ENCODE measurements at places on chromosomes 5 and 9.

- no peak for DNase-seq
Measured at GRCh38 chr5:78544561-78545201, 103.9 kb downstream of the LHFPL2 start.

DNA sequence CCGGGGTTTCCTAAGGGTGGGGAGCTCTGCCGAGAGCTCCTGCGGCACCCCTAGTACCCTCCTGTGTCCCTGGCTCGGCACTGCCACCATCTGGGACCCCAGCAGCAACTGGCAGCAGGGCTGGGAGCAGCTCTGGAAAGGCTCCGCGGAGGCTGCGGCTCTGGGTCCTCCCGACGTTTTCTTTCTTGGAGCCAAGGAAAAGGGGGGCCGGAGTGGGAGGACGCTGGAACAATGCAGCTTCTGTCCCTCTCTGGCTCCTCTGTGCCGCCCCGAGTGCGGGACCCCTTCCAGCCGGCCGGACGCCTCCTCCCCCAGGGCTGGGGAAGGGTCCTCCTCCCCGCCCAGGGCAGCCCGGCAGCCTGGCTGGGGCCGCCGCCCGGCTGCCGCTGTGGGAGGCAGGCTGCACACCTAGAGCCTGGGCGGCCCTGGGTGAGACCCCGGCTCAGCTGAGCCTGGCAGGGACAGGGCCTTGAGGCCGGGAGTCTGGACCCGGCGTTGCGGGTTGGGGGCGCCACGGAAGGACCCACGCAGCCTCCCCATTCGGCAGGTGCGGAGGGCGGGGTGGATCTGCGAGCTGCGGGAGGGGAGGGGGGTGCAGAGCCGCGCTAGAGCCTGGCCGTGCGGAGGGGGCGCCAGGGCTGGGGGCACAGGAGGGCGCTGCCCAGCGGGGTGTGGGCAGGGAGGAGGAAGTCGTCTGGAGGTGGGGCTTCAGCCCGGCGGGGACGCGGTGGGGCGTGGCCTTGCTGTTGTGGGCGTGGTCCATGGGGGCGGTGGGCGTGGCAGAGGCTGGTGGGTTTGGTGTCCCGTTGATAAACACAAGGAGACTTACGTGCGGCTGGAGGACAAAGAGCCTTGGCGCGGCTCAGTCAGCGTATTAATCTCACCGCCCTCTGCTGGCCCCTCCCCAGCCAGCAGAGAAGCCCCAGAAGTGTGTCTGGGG lies 15.1 kb downstream of the GPSM1 start:
- DNase-seq, result no peak

DNA sequence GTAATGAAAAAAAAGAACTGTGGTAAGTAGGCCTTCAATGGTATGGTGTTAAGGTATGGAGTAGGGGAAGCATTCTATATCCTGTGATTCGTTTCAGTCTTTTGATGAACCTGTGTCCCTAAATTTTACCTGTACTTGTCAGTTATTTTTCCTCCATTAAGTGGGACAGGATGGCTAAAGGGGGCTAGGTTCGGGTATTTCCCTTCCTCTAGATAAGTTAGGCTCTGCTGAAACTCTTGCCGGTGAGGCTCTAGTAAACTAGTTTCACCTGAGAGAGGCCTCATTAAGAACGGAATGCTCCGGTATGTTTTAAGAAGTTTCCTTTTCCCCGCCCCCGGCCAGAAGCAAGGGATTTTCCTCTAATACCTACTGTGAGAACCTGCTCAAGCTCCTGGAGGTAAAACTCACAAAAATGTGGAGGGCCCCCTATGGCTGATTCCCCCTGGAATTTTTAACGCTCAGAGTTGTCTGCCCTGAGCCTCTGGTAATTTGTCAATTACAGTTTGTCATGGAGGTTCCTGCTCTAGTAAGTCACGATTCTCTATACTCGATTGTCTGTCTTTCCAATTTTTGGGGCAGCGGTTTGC lies 87.7 kb downstream of the MACIR start:
- no peak for DNase-seq

GRCh38 chr5:143356855-143357583 lies 46.5 kb downstream of the NR3C1 start:
- no peak for DNase-seq

DNA sequence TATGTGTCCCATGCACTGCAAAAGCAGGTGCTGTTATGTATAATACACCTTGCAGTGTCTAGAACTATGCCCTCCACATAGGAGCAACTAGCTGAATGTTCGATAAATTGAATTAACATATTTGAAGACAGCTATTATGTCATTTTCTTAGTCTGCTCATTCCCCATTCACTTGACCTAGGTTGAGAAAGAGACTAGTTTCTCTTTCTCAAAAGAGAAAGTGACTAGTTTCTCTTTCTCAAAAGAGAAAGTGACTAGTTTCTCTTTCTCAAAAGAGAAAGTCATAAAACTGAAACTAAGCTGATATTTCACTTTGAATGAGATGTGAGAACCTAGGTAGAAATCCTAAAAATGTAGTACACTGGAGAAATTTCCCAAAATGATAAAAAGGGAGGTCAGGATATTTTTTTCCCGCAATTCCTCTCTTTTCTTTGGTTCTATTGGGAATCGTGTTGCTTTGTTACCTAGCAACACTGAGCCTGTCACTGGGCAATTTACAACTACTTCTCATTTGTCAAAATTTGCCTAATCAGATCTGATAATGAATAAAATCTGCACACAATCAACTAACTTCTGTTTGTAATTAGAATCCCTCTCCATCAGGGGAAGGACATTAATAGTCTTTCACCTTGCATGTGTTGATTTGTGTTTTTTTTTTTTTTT lies 132.0 kb upstream of the GRIA1 start:
- no peak for DNase-seq

GRCh38 chr5:32325062-32325461 lies 12.3 kb upstream of the MTMR12 start:
- no peak for DNase-seq

DNA sequence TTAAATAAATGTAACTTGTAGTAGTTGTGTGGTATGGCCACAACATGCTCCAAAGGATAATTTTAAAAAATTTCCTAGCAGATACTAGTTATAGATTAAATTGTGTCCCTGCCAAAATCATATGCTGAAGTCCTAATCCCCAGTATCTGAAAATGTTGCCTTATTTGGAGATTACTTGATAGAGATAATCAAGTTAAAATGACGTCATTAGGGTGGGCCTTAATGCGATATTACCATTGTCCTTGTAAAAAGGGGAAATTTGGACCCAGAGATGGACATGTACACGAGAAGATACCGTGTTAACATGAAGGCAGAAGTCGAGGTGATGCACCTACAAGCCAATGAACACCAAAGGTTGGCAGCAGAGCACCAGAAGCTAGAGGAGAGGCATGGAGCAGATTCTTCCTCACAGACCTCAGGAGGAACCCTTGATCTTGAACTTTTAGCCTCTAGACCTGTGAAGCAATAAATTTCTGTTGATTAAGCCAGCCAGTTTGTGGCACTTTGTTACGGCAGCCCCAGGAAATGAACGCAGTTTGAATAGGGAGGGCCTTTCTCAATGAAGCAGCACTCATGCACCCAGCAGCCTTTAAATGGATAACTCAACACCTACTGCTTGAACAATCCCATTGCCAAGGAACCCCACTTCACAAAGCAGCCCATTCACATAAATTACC lies 148.9 kb downstream of the ARHGAP26 start:
- DNase-seq, result no peak

DNA sequence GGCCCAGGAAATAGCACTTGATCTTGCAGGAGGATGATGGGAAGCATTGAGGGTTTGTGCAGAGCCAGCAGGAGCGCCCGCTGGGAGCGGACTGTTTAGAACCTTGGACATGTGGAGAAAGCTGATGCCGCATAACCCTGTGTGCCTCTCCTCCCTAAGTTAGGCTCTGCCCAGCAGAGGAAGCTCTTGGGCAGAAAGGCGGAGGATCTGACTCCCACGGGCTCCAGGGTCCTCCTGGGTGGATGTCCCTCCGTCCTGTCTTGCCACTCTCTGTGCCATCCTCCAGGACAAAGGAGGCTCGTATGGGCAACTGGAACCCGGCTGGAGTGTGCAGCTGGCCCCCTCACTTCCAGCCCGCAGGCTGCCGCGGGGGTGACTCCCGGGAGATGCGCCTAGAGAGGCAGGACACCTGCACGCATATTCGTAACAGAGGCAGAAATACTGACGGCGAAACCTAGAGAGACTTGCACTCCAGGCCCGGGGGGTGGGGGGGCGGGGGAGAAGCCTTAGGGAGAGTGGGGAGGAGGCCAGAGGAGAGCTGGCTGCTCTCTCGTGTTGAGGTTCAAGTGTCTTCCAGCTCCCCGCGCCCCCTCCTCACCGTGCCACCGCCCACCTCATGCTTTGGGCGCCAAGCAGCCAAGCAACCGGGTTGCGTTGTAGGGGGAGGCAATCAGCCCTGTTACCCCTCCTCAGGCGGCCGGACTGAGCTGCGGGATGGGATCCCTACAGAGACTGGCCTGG lies 5.4 kb upstream of the FOXE1 start:
- DNase-seq, result no peak

- no peak for DNase-seq
Measured at GRCh38 chr5:9833871-9834270, 203.7 kb upstream of the TAS2R1 start.

DNA sequence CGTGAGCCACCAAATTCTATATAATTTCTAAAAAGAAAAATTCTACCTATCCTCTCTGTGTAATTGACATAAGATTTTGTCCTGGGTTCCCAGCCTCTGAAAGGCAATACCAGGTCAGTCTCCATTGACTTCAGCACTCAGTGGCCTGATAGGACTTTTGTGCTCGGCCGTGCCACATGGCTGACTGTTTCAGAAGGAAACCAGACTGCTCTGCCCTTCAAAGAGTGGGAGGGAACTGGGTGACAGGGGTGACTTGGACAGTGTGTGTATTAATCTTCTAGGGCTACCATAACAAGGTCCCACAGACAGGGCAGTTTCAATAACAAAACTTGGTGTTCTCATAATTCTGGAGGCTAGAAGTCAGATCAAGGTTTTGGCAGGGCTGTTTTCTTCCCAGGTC lies 43.0 kb downstream of the ARHGAP26 start:
- no peak for DNase-seq

DNA sequence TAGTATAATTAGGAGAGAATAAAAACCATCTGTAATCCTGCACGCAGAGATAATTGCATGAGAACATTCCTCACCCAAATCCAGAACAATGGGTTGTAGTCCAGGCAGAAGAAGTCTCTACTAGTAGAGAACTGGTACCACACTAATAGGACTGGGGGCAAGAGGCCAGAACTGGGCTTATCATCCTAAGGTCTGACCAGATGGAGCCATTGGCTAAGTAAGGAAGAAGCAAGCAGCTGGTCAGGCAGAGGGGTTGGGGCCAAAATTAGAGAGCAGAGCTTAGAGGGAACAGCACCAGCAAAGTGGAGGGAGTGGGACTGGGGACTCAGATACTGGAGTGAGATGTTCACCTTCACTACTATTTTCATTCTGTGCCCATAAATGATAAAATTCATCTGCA lies 35.4 kb upstream of the MAP1B start:
- no peak for DNase-seq

GRCh38 chr5:157860898-157861890 lies 2.2 kb upstream of the CLINT1 start:
- DNase-seq, result no peak

DNA sequence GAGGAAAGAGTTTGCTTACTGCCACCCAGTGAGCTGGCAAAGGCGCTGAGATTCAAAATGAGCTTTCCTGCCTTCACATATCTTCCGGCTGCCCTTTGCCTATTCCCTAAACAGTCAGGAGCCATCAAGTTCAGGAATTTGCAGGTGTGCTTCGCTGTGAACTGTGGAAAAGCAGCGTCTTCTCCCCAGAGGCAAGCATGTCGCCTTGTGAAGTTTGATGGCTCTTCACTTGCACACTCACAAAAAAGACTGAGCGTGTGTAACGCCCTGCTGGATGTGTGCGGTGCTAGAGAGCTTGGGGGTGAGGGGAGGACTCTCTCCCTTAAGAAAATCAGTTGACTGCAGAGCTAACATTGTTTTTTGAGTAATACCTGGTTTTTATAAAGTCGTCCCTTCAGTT lies 288.7 kb downstream of the DOCK8 start:
- no peak for DNase-seq

Data from NT2/D1 (cell line).